Activated CD4-positive, alpha-beta memory T cell treated with anti-CD3 and anti-CD28 coated beads, Interleukin-2, amount 10 ng/mL, durations not matched to agents 7 days and 5 days (primary cell): ENCODE measurements at places on chromosomes 4 and X.

GRCh38 chr4:178963446-178964045 is 1521.3 kb upstream of the AGA start:
- no peak overlapping the region for H3K27ac ChIP-seq
- no peaks in the 10 kb centered on the region for H3K36me3 ChIP-seq
- no peaks in the 10 kb centered on the region for H3K27me3 ChIP-seq
- no peak for DNase-seq
- no peak overlapping the region for H3K4me3 ChIP-seq
- H3K4me1 ChIP-seq = no peaks in the 10 kb centered on the region

- H3K27me3 ChIP-seq = peaks cover 2% of the 10 kb centered on the region
- DNase-seq = no peak
- H3K4me3 ChIP-seq = no peak overlapping the region
- no peak overlapping the region for H3K27ac ChIP-seq
- peaks cover 37% of the 10 kb centered on the region for H3K4me1 ChIP-seq
Observed at GRCh38 chr4:184856277-184856609, 30.5 kb upstream of the ACSL1 start.

DNA sequence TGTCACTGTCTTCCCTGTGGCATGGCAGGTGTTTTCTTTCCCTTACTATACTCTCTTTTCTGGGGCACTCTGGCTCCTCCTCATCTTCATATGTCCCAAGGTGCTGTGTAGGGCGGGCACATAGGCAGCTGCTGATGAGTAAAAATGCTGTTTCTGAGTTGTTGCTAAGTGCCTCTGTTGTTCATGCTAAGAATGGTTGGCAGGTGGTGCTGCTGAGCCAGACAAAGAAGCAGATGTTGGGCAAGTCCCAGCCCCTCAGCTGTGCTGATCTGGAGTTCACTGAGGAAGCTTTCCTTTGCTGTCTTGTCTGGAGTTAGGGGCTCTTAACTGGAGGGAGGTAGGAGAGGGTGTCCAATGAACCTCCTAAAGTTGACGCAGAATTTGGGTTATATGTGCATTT is 40.6 kb downstream of the HADH start:
- peaks cover 25% of the 10 kb centered on the region for H3K4me1 ChIP-seq
- H3K27me3 ChIP-seq = no peaks in the 10 kb centered on the region
- DNase-seq = peak; percentile 71
- no peak overlapping the region for H3K4me3 ChIP-seq
- H3K27ac ChIP-seq = peak overlapping the region; percentile 19

- H3K27me3 ChIP-seq = no peaks in the 10 kb centered on the region
- no peak overlapping the region for H3K4me3 ChIP-seq
- peaks cover 36% of the 10 kb centered on the region for H3K36me3 ChIP-seq
- no peak for DNase-seq
Observed at GRCh38 chr4:102302762-102303161, 42.5 kb downstream of the SLC39A8 start.

DNA sequence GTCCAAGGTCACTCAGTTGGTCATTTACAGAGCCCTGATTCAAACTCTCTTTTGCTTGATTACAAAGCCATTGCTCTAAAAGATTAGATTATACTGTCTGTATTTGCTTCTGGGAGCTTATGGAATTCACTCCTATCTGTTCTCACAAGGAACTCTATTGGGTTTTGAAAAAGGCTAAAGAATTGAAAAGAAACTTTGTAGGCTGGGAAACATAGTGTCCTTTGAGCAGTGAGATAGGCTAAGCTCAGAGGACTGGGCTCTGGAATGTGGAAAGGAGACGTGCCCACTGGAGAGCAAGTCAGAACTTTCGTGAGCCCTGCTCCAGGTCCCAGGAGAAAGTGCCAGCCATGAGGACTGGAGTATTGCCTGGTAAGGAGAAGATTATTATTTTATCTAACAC is at the start of gene RTL9:
Gene RTL9 (plus strand): TSS at position 301 of the 400 bp plus-strand sequence. CDS start 91,770 bp downstream, outside the sequence.
- H3K27me3 ChIP-seq = no peaks in the 10 kb centered on the region
- no peak for DNase-seq
- no peaks in the 10 kb centered on the region for H3K36me3 ChIP-seq
- no peak within 1 kb of the TSS for H3K4me3 ChIP-seq
- no peaks in the 10 kb centered on the region for H3K4me1 ChIP-seq

- no peak for DNase-seq
- H3K4me1 ChIP-seq = peaks cover 5% of the 10 kb centered on the region
- H3K27ac ChIP-seq = no peak overlapping the region
Observed at GRCh38 chrX:110015915-110016314, 13.0 kb downstream of the TMEM164 start.

- H3K27ac ChIP-seq = no peak overlapping the region
- H3K36me3 ChIP-seq = no peaks in the 10 kb centered on the region
- H3K4me3 ChIP-seq = no peak overlapping the region
- DNase-seq = no peak
- H3K27me3 ChIP-seq = no peaks in the 10 kb centered on the region
Observed at GRCh38 chr4:175253184-175253902, 335.2 kb downstream of the ADAM29 start.

- no peak overlapping the region for H3K27ac ChIP-seq
- DNase-seq = no peak
- no peaks in the 10 kb centered on the region for H3K36me3 ChIP-seq
- H3K4me3 ChIP-seq = no peak overlapping the region
- peaks cover 3% of the 10 kb centered on the region for H3K4me1 ChIP-seq
- peaks cover 7% of the 10 kb centered on the region for H3K27me3 ChIP-seq
Observed at GRCh38 chr4:76539979-76540378, 105.0 kb downstream of the SHROOM3 start.

DNA sequence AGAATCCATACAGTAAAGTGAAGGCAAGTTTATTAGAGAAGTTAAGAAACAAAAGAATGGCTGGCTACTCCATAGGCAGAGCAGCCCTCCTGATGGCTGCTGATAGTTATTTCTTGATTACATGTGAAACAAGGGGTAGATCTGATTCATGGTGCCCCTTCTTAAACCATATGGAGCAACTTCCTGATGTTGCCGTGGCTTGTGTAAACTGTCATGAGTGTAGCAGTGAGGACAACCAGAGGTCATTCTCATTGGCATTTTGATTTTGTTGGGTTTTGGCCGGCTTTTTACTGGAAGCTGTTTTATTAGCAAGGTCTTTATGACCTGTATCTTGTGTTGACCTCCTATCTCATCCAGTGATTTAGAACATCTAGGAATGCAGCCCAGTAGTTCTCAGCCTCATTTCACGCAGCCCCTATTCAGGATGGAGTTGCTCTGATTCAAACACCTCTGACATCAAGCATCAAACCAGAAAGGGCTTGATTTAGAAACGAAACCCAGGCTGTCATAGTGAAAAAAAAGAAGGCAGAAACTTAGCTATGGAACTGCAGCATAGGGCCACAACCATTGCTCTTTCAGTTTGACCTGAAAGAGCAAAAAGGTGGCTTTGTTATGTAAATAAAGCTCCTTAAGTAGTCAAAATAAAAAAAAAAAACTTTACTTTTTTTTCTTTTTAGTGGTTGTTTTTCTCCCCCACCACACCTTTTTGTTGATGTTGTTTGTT is 37.8 kb downstream of the SPCS3 start:
- no peak overlapping the region for H3K27ac ChIP-seq
- peaks cover 5% of the 10 kb centered on the region for H3K4me1 ChIP-seq
- no peaks in the 10 kb centered on the region for H3K27me3 ChIP-seq
